ENCODE measurements at places on chromosomes 2 and 18.
A peak's percentile ranks its signal among the peaks of the same experiment; 100 is the strongest.

DNA sequence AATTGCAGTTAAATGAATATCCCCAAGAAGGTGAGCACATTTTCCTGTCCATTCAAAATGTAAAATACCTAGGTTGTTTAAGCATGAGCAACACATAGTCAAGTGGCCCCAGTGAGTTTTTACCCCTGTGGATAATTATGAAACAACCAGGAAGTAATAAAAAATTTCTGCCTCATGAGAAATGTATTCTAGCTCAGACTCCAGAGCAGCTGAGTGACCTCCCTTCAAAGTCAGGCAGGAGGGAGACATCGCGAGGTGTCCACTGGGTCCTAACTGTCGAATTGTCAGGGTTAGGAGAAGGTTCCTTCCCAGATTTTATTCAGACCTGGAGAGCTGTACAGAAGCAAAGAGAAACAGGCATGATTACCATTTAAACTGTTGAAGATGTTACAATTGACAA is 416.6 kb upstream of the SMIM21 start:
- DNase-seq, result no peak

- DNase-seq, result no peak
These were observed 38.2 kb upstream of the MAL start for GRCh38 chr2:94987074-94988020.

DNA sequence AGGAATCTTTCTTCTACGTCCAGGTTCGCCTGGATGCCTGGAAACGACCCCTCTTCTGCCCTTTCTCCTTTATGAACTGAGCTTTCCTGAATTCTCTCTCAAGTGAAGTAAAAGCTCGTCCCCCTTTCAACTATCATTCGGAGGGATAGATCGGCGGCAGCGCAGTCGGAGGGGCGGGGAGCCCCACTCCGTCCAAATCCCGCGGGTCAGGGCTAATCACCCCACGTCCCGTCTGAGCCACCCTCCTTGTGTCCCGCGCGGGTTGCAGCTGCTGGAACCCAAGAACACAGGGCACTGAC is 367 bp downstream of the FBXO48 start:
- DNase-seq, result no peak

- DNase-seq, result no peak
These were observed 1207.7 kb downstream of the SUCLG1 start for GRCh38 chr2:83251321-83251872.

DNA sequence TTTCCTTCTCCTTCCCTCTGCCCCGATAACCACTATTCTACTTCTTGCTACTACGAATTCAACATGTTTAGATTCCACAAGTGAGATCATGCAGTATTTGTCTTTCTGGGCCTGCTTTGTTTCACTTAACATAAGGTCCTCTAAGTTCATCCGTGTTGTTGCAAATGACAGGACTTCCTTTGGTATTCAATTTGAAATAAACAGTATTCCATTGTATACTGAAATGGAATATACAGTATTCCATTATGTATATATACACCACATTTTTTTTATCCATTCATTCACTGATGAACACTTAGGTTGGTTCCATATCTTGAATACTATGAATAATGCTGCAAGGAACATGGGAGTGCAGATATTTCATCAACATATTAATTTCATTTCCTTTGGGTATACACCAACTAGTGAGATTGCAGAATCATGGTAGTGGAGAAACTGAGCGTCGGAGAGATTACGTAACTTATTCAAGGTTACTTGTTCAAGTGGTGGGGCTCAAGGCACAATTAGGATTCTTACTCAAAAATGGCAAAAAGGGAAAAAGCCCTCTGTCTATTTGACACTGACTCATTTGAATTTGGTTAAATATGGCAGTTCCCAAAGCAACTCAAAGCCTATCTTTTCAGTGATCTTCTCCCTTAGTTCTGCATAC is 85.1 kb downstream of the CHN1 start:
- DNase-seq, result peak; percentile 26
